ENCODE measurements at places on chromosomes 16 and 17. TPM values are rescaled to one million over a fixed set of nuclear protein-coding genes. Genes with fewer than 3 reads are reported as not detected.

TMEM100 gene
- 40.0 TPM for polyA plus RNA-seq

FGF11 gene
- 32.8 TPM for polyA plus RNA-seq

GRCh38 chr16:11133344-11133943 lies 122.6 kb downstream of the SOCS1 start:
- no peaks in the 10 kb centered on the region for H3K27me3 ChIP-seq
- H3K4me3 ChIP-seq, result no peak overlapping the region
- H3K4me1 ChIP-seq, result peaks cover 56% of the 10 kb centered on the region
- peaks cover 12% of the 10 kb centered on the region for H3K36me3 ChIP-seq

DNA sequence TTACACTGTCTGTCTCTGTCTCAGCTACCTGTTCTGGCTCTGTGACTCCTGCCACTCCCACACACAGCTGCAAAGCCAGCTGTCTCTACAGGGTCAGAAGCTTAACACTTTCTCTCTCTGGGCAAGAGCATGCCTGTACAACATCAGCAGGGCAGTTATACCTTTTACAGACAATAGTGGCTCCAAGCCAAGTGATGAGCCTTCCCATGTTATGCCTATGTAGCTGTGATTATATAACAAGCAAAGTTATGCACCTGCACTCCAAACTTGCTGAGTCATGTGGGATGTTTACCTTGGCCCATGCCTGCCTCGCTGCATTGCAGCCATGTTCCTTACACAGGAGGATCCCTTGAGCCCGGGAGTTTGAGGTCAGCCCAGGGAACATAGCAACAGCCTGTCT lies 31.8 kb upstream of the APPBP2 start:
- H3K36me3 ChIP-seq, result no peaks in the 10 kb centered on the region
- no peak overlapping the region for H3K27ac ChIP-seq
- H3K4me3 ChIP-seq, result no peak overlapping the region
- no peaks in the 10 kb centered on the region for H3K27me3 ChIP-seq

SCIMP gene
- polyA plus RNA-seq, result 2.4 TPM

DNA sequence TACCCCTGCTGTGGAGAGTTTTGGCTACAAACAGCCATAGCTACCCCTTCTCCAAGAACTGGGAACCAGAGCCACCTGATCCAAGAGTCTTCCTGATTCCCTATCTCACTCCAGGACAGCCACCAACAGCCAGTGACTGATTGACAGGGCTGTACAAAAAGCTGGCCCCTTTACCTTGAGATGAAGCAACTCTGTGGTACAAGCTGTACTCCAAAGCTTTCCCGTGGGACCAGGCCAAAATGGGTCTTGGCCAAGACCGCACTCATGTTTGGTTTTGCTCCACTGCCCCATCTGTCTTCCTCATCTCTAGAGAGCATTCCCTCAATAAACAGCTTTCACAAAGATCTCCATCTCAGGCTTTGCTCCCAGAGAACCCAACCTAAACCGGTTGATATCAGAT lies 43.6 kb downstream of the RNF157 start:
- peaks cover 12% of the 10 kb centered on the region for H3K36me3 ChIP-seq
- no peak overlapping the region for H3K27ac ChIP-seq
- H3K4me1 ChIP-seq, result no peaks in the 10 kb centered on the region
- H3K4me3 ChIP-seq, result no peak overlapping the region
- DNase-seq, result no peak
- H3K27me3 ChIP-seq, result no peaks in the 10 kb centered on the region

DNA sequence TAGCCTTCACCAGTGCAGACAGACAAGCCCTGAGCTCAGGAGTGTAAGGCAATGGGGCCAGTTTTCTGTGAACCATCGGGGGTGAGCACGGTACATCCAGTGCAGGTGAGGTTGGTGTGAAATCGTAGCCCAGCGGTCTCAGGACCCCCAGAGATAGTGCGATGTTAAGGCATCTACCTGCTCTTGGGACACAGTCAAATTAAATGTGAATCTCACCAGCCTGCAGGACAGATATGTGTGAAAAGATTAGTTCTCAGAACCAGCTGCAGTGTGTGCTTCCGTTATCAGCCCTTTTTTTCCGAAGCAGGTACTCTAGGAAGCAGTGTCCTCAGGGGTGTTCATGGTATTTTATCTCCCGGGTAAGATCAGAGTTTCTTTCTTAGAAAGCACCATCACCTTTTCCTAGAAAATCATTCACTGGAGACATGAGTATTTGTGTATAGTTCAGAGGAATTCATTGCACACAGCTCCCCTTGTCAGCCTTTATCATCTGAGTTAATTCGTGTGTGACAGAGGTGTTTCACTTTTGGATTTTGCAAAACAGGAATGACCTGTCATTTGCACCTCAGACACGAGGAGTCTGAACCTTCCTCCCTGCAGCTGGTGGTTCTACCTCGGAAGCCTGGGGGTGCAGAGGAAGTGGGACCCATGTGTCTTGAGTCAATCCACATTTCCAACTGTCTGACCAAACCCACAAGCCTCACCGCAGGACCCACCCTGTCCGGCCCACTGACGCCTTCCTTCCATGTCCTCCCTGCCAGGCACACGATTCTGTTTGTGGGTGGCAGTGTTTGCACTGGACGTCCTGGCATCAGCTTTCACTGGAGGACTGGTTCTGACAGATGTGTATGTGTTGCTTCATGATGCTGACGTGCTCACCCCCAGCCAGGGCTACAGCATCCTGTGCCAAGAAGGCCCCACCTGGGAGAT lies 107.8 kb downstream of the CLEC16A start:
- no peak for DNase-seq
- H3K36me3 ChIP-seq, result peaks cover 57% of the 10 kb centered on the region
- H3K4me1 ChIP-seq, result peaks cover 2% of the 10 kb centered on the region
- no peak overlapping the region for H3K4me3 ChIP-seq
- H3K27me3 ChIP-seq, result no peaks in the 10 kb centered on the region

GRCh38 chr16:86565644-86566511 lies 751 bp upstream of the FOXC2 start:
- H3K27me3 ChIP-seq, result peaks cover 73% of the 10 kb centered on the region
- peaks cover 19% of the 10 kb centered on the region for H3K4me1 ChIP-seq
- DNase-seq, result no peak
- peak overlapping the region; percentile 48 for H3K4me3 ChIP-seq

GRCh38 chr17:10790491-10791401 lies 13.2 kb downstream of the TMEM238L start:
- DNase-seq, result no peak
- H3K4me1 ChIP-seq, result peaks cover 10% of the 10 kb centered on the region
- H3K27me3 ChIP-seq, result no peaks in the 10 kb centered on the region

DNA sequence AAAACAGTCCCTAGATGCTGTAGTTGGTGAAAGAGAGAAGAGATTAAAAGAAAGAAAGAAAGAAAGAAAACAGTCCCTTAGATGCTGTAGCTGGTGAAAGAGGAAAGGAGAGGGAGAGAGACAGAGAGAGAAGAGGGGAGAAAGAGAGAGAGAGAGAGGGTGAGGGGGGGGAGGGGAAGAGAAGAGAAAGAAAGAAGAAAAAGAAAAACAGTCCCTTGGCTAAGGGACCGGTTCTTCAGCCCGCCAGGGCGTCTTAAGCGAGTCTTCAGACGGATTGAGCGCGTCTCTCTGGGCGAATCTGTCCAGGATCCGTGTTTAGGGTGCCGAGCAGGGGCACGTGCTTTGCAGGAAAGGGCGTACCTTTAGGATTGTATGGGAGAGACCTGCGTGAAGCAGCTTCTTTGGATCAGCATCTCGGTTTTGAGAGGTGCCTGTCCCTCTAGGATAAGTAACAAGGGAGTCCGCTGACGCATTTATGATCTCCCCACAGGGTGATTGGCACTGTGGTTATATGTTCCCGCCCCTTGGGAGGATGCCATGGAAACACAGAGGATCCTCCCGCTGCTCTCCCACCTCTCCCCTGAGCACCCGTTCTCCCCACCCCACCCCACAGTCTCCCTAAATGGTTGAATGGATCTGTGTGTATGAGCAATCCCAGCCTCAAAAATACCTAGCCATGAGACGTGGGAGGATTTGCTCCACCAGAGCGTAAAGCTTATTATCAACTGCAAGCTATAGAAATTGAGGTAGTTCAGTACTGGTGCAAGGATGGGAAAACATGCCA lies 16.7 kb downstream of the GNGT2 start:
- peaks cover 10% of the 10 kb centered on the region for H3K4me1 ChIP-seq
- DNase-seq, result peak; percentile 91
- no peaks in the 10 kb centered on the region for H3K36me3 ChIP-seq

HOXB7 gene
- 99.7 TPM for polyA plus RNA-seq

GRCh38 chr17:72631568-72631948 lies 460.9 kb downstream of the SLC39A11 start:
- H3K4me3 ChIP-seq, result no peak overlapping the region
- no peaks in the 10 kb centered on the region for H3K36me3 ChIP-seq
- DNase-seq, result no peak
- no peaks in the 10 kb centered on the region for H3K27me3 ChIP-seq
- no peak overlapping the region for H3K27ac ChIP-seq

RNF157 gene
- polyA plus RNA-seq, result 194 TPM

HOXB6 gene
- 132 TPM for polyA plus RNA-seq

ABCC3 gene
- 1.2 TPM for polyA plus RNA-seq

- H3K27ac ChIP-seq, result peak overlapping the region; percentile 57
- H3K4me3 ChIP-seq, result peak overlapping the region; percentile 16
- H3K27me3 ChIP-seq, result no peaks in the 10 kb centered on the region
- H3K4me1 ChIP-seq, result peaks cover 17% of the 10 kb centered on the region
- no peaks in the 10 kb centered on the region for H3K36me3 ChIP-seq
Measured at GRCh38 chr17:77235370-77235941, 94.7 kb downstream of the SEC14L1 start.

DNA sequence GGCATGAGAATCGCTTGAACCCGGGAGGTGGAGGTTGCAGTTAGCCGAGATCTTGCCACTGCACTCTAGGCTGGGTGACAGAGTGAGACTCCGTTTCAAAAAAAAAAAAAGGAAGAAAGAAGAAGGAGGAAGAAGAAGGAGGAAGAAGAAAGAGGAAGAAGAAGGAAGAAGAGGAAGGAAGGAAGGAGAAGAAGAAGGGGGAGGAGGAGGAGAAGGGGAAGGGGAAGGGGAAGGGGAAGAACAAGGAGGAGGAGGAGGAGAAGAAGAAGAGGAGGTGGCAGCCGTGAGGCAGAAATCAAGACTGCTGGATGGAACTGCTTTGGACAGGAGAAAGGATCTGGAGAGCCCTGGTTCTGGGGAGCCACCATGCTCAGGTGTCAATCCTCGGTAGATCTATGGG lies 29.7 kb upstream of the PEMT start:
- H3K27ac ChIP-seq, result no peak overlapping the region
- no peaks in the 10 kb centered on the region for H3K36me3 ChIP-seq
- H3K27me3 ChIP-seq, result no peaks in the 10 kb centered on the region
- H3K4me1 ChIP-seq, result peaks cover 4% of the 10 kb centered on the region

DNA sequence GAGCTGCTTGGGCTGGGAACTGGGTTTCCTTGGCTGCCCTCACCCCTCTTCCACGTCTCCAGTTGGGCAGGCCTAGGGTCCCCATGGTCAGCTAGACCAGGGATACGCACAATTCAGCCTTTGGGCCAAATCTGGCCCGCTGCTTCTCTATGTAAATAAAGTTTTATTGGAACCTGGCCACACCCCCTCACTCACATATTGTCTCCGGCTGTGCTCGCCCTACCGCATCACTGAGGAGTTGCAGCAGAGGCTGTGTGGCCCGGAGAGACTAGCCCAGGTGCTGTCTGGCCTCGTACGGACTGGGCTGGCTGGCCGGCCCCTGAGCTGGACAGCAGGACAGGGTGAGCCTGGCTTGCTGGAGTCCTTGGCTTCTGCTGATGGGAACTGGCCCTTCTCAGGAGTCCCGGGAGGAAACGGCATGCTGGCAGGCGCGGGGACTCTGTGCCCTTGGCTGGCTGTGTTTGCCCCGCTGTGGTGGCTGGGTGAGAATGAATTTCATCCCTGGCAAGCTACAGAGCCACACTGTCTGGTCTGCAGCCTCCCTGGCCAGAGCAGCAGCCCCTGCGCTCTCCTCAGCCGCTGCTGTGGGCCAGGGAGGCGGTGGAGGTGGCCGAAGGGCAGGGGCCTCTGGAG lies 82.0 kb downstream of the ENGASE start:
- H3K4me1 ChIP-seq, result peaks cover 33% of the 10 kb centered on the region
- peaks cover 2% of the 10 kb centered on the region for H3K27me3 ChIP-seq
- H3K27ac ChIP-seq, result no peak overlapping the region
- no peak overlapping the region for H3K4me3 ChIP-seq

DNA sequence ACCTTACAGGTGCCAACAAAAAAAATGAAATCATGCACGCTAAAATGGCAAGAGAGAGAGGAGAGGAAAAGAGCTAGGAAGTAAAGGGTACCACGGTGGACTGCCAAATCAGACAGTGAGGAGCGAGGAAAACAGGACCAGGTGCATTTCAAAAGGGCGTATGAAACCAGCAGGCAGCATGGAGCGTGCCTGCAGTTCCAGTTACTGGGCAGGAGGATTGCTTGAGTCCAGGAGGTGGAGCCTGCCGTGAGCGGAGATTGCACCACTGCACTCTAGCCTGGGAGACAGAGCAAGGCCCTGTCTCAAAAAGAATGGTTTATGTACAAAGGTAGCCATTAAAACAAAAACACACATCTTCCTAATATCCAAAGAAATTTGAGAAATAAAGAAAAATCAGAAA lies 16.4 kb downstream of the USP36 start:
- H3K4me3 ChIP-seq, result no peak overlapping the region
- H3K27ac ChIP-seq, result no peak overlapping the region
- H3K36me3 ChIP-seq, result peaks cover 94% of the 10 kb centered on the region
- no peak for DNase-seq
- H3K4me1 ChIP-seq, result peaks cover 6% of the 10 kb centered on the region

- H3K27ac ChIP-seq, result no peak overlapping the region
- H3K36me3 ChIP-seq, result no peaks in the 10 kb centered on the region
- no peak for DNase-seq
- no peak overlapping the region for H3K4me3 ChIP-seq
- H3K27me3 ChIP-seq, result peaks cover 19% of the 10 kb centered on the region
Measured at GRCh38 chr17:35752471-35752870, 568 bp downstream of the GAS2L2 start.

DNA sequence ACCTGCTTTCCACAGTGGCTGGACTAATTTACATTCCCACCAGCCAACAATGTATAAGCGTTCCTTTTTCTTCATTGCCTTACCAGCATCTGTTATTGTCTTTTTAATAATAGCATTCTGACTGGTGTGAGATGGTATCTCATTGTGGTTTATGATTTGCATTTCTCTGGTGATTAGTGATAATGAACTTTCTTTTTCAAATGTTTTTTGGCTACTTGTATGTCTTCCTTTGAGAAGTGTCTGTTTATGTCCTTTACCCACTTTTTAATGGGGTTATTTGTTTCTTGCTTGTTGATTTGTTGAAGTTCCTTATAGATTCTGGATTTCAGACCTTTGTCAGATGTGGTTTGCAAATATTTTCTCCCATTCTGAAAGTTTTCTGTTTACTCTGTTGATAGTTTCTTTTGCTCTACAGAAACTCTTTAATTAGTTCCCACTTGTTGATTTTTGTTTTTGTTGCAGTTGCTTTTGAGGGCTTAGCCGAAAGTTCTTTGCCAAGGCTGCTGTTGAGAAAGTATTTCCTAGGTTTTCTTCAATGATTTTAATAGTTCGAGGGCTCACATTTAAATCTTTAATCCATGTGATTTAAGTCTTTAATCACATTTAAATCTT lies 26.8 kb downstream of the ITGAM start:
- H3K27me3 ChIP-seq, result no peaks in the 10 kb centered on the region
- no peak for DNase-seq
- no peak overlapping the region for H3K27ac ChIP-seq
- no peaks in the 10 kb centered on the region for H3K4me1 ChIP-seq

CRYBA1 gene
- not detected for polyA plus RNA-seq

All from spinal cord (tissue), 10 donors.